Hematopoietic multipotent progenitor cell treated with erythropoietin and hydrocortisone succinate and interleukin-3 and kit ligand, for 17 days (in vitro differentiated cells): ENCODE measurements at places on chromosomes 13 and 19.

DNA sequence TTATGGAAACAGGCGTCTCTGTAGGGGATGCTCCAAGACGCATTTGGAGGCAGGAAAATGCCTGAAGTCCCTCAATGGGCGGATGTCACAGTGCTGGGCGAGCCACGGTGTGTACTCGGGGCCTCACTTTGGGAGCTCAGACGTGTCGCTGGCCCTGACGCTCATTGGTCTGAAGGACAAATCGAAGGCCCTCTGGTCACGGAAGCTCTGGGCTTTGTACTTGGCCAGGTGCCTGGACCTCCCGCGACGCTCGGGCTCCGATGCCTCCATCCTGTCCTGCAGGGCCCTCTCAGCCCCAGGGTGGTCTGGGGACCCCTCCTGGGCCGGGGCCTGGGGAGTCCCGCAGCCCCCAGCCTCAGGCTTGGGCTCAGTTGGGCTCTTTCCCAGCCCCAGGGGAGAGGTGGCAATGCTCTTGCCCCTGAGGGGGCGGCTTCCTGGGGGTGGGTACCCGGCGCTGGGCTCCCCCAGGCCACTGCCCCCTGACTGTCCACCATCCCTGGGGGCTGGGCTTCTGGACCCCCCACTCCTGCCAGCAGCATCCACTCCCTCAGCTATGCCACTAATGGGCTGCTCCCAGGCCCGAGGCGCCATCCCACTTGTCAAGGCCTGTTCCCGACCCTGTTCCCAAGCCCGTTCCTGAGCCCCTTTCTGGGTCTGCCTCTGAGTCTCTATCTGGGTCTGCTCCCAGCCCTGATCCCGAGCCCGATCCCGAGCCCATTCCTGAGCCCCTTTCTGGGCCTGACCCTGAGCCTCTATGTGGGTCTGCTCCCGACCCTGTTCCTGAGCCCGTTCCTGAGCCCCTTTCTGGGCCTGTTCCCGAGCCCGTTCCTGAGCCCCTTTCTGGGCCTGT is 39.5 kb upstream of the GRTP1 start:
- no peak for DNase-seq

GRCh38 chr13:34654647-34655046 is 287.4 kb upstream of the NBEA start:
- no peak for DNase-seq

GRCh38 chr19:45771311-45771933 is 2.4 kb upstream of the SIX5 start:
- no peak for DNase-seq

- DNase-seq, result no peak
These were observed 57.4 kb downstream of the TM9SF2 start for GRCh38 chr13:99558570-99559180.
